ENCODE measurements at places on chromosomes 11 and 22.

- DNase-seq = no peak
Measured at GRCh38 chr11:58805065-58805464, 39.4 kb downstream of the GLYATL2 start.

GRCh38 chr11:118908901-118909618, 16.7 kb downstream of the BCL9L start:
- DNase-seq = peak; percentile 97

- no peak for DNase-seq
Measured at GRCh38 chr22:17633217-17633997, 4.9 kb upstream of the ATP6V1E1 start.

DNA sequence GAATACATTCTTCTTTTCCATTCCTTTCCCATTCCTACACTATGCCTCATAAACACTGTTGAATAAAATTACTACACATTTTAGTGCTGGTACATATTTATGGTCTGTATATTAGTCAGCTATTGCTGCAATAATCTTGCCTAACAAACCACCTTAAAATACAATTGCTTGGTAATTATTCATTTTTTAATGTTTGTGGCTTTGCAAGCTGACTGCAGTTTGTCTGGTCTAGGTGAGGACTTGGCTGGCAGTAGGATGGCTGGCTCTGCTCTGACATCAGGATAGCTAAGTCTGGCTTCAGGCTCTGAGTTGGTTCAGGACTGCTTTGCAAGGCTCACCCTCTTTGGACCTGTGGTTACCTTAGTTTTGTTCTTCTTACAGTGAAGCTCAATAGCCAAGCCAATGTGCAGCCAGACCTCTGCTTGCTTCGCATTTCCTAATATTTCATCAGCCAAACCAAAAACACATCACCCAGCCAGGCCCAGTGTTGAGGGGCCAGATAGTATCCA, 913.4 kb upstream of the RAG2 start:
- no peak for DNase-seq

- DNase-seq = no peak
Measured at GRCh38 chr11:119417726-119418540, 5.0 kb downstream of the THY1 start.

- no peak for DNase-seq
Measured at GRCh38 chr11:72441752-72442207, 7.4 kb upstream of the CLPB start.

DNA sequence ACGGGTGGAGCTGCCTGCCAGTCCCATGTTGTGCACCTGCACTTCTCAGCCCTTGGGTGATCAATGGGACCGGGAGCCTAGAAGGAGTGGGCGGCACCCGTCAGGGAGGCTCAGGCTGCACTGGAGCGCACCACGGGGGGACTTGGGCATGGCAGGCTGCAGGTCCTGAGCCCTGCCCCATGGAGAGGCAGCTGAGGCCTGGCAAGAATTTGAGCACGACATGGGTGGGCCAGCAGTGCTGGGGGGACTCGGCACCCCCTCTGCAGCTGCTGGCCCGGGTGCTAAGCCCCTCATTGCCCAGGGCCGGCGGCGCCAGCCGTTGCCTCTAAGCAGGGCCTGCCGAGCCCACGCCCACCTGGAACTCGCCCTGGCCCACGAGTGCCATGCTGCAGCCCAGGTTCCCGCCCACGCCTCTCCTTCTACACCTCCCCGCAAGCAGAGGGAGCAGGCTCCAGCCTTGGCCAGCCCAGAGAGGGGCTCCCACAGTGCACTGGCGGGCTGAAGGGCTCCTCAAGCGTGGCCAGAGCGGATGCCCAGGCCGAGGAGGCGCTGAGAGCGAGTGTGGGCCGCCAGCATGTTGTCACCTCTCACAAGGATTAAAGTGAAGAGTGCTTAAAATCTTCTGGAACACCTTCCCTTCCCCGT, 372.0 kb downstream of the ETS1 start:
- no peak for DNase-seq

DNA sequence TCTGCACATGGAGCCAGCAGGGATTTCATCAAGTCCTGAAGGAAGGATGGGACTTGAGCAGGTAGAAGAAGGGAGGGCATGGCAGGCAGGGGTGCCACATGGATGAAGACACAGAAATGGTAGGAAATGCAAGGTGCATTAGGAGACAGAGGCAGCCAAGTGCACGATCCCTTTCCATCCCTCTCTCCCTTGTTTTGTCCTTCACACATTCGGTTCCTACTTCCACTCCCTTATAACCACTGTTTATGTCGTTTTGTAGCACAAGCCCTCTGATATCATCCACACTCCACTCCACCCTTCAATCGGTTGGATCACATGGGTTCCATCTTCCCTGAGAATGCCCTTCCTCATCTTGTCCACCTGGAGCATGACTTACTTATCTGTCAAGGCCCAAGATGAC, 35.2 kb downstream of the IFT27 start:
- no peak for DNase-seq

- no peak for DNase-seq
Measured at GRCh38 chr11:64501500-64502427, 89.3 kb upstream of the SLC22A12 start.

GRCh38 chr11:5929571-5930368, 12.3 kb upstream of the OR56A3 start:
- peak; percentile 48 for DNase-seq

GRCh38 chr11:4393858-4394223, 339 bp upstream of the TRIM21 start:
- no peak for DNase-seq

DNA sequence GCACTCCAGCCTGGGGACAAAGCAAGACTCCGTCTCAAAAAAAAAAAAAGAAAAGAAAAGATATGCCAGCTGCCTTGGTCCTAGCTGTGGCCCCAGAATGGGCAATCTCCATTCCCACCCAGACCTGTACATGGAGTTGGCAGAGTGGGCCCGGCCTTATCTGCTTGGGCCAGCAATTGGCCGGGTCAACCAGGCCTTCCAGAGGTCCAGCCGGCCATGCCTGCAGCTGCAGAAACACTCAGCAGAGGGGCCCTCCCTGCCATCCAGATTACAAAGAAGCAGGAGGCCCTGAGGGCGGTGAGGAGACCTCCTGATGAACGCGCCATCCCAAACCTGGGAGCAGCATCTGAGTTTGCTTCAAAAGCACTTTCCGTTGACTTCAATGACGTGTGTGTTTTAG, 26.9 kb upstream of the ARFGAP3 start:
- DNase-seq = no peak

DNA sequence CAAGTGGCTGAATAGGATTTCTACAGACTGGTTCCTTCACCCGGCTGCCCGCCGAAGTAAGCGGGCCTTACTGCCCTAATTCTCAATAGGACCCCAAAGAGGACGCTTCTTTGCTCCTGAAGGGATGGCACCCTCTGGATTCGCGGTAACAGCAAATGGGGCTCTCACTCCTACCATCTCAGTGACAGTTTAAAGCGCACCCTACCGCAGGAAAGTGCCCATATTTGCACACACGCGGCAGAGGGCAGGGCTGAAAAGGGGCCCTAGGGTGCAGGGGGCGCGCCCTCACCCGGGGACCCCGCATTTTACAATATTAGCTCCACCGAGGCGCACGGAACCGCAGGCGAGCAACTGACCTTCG, 985 bp upstream of the UPB1 start:
- no peak for DNase-seq

- DNase-seq = no peak
Measured at GRCh38 chr11:32511926-32512325, 71.7 kb upstream of the EIF3M start.

GRCh38 chr22:46674367-46674781, 54.2 kb downstream of the GRAMD4 start:
- peak; percentile 83 for DNase-seq

DNA sequence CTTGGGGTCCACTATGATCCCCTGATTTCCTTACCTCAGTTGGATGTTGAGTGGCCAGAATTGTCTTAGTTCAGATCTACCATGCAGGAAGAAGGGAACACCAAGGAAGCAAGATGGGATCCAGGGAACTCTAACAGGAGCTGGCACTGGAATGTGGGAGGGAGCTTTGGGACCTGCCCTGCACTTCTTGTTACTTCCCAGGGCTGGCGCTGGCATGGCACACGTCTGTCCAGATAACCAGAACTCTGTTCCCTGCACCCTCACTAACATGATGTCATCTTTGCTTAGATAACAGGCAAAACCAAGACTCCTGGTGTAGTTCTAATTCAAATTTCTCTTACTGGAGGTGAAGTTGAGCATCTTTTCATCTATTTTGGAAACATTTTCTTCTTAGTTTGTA, 550.0 kb downstream of the MN1 start:
- no peak for DNase-seq

DNA sequence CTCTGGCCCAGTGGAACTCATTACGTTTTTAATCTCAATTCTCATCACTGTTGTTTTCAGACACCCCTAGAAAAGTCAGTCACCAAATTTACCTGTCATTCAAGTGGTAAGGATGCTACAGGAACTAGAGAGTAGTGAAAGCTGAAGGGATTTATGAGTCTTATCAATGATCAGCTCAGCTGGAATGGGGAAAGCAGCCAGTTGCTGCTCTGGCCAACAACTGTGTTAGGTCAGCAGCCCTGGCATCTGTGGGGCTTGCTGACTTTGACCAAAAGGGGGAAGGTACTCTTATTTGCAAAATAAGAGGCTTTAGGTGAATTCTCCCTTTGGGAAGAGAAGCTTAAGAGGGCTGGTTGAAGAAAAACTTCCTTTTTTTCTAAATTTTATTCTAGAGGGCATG, 76.2 kb upstream of the HORMAD2 start:
- no peak for DNase-seq

GRCh38 chr22:22787151-22787550, 100.5 kb upstream of the IGLL5 start:
- no peak for DNase-seq

Measured in sigmoid colon (tissue), 7 donors.